ENCODE measurements at places on chromosomes 13 and 19. TPM values are rescaled to one million over a fixed set of nuclear protein-coding genes. Genes with fewer than 3 reads are reported as not detected.

The SDHAF1 gene
- total RNA-seq, result 15.6 TPM

The ZNF737 gene
- 18.9 TPM for total RNA-seq

The POGLUT2 gene
- 7.6 TPM for total RNA-seq

The SPACA4 gene
- not detected for total RNA-seq

The IGFL4 gene
- not detected for total RNA-seq

The ADAMTSL5 gene
- 5.4 TPM for total RNA-seq

The LPAR6 gene
- total RNA-seq, result 79.9 TPM

The SULT2B1 gene
- 0.21 TPM for total RNA-seq

The C2CD4C gene
- not detected for total RNA-seq

The CD37 gene
- total RNA-seq, result 268 TPM

The COL4A1 gene
- 0.12 TPM for total RNA-seq

The SULT2A1 gene
- not detected for total RNA-seq

All from activated CD4-positive, alpha-beta T cell treated with anti-CD3 and anti-CD28 coated beads, Interleukin-2, amount 10 ng/mL, durations not matched to agents 7 days and 5 days (primary cell).